ENCODE measurements at places on chromosomes 16 and 17. TPM values are rescaled to one million over a fixed set of nuclear protein-coding genes. Genes with fewer than 3 reads are reported as not detected.

GRCh38 chr17:36880268-36880905 lies 56.9 kb upstream of the LHX1 start:
- no peak for DNase-seq

DNA sequence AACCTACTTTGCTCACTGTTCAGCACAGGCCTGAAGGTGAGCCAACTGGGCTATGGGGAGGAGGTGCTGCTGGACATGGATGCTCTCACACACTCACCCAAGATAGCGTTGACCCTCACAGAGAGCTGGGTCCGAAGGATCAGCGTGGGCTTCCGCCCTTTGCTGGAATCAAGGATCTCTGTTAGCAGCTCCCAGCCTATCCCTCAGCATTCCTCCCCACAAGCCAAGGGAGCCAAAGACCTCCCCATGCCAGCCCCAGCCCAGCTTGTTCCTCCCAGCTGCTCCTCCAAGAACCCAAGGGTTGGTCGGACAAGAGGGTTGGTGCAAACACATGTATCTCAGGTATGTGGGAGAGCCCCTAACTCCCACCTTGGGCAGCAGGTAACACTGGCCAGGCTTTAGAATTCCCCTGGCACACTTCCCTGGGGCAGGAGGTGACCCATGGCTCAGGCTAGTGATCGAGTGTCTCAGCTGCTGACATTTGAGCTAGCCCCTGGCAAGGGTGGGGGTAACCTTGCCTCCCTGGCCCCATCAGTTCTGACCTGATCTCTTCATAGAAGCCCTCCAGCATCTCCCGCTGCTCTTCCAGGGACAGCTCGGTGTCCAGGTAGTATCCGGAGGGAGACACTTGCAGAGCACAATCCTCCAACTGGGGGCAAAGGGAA lies 8.3 kb downstream of the FHOD1 start:
- no peak for DNase-seq

GRCh38 chr16:66605177-66605978 lies 874 bp downstream of the CMTM3 start:
- DNase-seq = no peak

- DNase-seq = no peak
Measured at GRCh38 chr16:23079675-23080301, 69.5 kb downstream of the USP31 start.

- DNase-seq = no peak
Measured at GRCh38 chr17:21210411-21211076, 3.4 kb downstream of the TMEM11 start.

DNA sequence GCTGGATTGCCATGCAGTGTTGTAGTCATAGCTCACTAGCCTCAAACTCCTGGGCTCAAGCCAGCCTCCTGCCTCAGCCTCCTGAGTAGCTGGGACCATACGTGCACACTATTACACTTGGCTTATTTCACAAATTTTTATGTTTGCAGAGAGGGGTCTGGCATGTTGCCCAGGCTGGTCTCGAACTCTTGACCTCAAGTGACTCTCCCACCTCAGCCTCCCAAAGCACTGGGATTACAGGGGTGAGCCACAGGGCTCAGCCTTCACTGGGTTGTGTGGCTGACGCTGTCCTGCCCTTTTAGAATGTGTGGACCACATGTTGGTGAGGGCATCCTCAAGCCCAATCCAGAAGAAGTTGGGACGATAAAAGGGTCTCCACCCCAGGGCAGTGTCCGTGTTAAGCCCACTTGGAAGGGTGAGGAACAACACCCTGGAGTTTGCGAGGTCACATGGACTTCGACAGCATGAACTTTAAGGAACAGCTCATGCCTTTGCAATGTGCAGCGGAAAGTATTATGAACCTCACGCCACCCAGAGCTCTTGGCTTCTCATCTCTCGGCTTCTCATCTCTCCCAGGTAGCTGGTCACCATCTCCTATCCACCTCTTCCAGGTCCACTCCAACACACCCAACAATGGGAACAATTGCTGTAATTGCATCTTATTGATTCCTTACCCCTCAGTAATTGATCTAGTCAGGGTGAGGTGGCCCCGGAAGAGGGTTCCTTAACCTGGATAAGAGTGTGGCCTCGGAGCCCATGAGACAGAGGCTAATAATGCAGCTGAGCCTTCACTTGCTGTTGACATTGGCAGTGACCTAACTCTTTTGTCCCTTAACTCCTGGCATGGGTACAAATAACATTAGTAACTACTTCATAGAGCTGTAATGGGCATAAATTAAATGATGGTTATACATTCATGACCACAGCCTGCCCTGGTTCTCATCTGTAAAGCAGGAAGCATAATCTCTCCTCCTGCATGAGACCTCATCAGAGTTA lies 6.7 kb downstream of the FOXL1 start:
- no peak for DNase-seq

DNA sequence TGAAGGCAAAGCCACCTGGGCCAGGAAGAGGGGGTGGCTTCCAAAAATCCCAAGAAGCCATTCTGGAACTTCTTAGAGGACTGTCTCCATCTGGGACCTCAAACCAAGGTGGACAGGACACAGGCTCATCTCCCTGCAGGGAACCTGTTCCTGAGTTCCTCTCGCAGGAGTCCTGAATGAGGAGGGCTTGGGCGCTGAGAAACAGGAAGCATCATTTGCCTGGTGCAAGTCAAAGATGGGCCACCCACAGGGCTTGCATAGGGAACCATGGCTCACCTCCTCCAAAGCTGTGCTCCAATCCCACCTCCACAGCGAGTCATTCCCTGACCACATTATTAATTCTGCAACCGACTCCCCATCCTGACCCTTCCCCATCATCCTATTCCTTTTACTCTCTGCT lies 55.0 kb upstream of the RPL38 start:
- DNase-seq = no peak

DNA sequence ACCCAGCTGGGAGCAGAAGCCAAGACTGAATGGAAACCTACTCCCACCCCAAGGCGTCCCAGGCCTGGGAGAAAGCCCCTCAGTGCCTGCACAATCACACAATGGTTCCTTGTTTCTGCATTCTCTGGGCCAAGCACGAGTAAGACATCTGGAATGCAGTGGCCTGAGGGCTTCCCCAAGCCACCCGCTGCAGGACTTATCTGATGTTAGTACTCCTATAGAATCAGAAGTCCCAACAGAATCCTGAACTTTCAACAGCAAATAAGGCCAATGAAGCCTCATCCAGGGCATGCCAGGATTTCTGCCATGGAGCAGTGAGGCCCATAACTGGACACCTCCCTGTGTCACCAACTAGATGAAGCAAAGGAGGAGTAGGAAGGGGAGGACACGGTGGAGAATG lies 28.6 kb downstream of the MYO18A start:
- DNase-seq = no peak

Gene ZNF594
- 17.5 TPM for total RNA-seq

GRCh38 chr16:11677451-11677951 lies 9.2 kb downstream of the SNN start:
- DNase-seq = peak; percentile 27

DNA sequence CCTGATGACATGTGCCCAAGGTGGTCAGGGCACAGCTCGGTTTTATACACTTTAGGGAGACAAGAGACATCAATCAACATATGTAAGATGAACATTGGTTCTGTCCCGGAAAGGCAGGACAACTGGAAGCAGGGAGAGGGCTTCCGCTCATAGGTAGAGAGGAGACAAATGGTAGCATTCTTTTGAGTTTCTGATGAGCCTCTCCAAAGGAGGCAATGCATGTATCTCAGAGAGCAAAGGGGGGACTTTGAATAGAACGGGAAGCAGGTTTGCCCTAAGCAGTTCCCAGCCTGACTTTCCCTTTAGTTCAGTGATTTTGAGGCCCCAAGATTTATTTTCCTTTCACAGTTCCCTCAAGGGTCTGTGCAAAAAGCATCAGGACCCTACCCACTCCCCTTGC lies 172.4 kb upstream of the TNRC6C start:
- no peak for DNase-seq

- DNase-seq = no peak
Measured at GRCh38 chr16:65816556-65816955, 549.9 kb upstream of the CDH5 start.

Gene CRYBA1
- not detected for total RNA-seq

- no peak for DNase-seq
Measured at GRCh38 chr17:79220713-79221291, 146.2 kb downstream of the ENGASE start.

Gene ICAM2
- 59.0 TPM for total RNA-seq

DNA sequence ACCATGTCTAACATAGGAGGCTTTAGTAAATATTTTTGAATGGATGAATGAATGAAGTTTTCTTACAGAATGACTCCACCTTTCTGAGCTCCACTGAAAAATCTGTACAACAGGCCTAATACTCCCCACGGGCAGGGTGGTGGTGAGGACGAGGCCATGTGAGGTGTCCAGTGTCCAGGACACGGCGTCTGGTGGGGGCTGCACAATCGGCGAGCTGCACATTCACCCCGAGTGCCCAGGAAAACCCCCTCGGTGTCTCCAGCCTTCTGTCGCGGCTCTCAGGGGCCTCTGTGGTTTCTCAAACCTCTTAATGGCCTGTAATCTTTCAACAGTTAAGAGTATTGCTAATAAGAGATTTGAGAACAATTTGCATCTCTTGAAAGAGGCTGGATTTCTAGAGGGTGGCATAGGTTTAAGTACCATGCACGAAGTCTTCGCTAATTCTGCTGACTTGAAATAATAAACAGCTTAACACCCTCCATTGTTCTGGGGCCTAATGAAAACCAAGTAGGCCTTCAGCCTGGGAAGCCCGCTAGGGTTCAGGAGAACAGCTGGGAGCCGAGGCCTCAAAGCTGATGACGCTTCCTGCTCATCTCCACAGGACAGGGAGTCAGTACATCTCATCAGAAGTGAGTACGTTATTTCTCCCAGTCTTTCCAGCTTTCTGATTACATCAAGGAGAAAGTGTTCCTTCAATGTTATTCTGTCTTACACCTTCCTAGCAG lies 304.6 kb upstream of the FOXF1 start:
- no peak for DNase-seq

GRCh38 chr16:66705790-66706505 lies 9.4 kb upstream of the CMTM4 start:
- DNase-seq = no peak

GRCh38 chr17:29581583-29582253 lies 7.7 kb downstream of the GIT1 start:
- no peak for DNase-seq

Gene CAMKK1
- 4.5 TPM for total RNA-seq

DNA sequence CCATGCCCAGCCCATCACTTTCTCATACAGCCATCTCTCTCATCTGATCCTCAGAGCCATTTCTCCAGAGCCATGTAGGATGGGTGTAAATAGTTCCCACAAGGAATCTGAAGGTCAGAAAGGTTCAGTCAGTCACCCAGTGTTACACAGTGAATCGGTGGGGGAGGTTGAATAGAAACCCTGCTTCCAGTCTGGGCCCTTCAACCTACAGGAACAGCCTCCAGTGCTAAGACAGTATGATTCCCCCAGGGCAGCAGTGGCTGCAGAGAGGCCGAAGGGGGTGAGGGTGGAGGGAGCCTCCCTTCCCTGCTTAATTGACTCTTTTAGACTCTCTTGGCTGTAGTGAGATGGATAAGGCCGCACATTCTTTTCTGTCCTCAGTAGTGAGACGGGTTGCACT lies 3.6 kb downstream of the WNT9B start:
- DNase-seq = no peak

DNA sequence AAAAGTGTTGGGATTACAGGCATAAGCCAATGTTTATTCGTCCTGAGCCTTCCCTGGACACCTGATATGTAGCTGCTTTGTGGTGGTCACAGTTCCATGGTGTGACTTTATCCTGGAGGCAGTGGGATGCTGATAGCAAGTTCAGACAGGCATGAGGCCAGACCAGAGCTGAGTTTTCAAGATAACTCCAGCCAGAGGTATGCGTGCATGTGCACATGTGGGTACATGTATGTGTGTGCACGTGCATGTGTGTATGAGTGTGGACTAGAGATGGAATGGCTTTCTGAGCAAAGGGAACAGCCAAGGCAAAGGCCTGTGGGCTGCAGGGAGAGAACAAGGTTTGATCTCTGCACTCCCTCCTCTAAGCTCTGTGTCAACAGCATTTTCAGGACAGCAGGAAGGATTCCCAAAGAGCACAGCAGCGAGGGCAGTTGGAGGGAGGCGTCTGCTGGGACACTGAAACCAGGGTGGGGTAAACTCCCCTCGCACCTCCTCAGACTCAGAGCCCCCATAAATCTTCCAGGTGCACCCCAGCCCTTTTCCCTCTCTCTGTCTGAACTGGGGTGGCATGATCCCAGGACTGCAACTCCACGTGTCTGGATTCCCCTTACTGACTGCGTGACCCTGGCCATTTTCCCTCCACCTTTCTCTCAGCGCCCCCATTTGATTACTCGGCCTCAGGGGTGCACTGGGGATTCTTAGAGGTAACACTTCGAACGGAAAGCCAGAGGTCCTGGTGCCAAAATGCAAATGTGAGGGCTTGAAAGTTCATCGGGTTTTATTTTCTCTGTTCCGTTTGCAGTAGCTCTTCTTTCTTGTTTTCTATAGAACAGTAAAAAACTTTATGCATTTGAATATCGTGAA lies 15.3 kb downstream of the NLRC5 start:
- DNase-seq = peak; percentile 24

- no peak for DNase-seq
Measured at GRCh38 chr16:23175651-23176050, 6.9 kb upstream of the SCNN1G start.

DNA sequence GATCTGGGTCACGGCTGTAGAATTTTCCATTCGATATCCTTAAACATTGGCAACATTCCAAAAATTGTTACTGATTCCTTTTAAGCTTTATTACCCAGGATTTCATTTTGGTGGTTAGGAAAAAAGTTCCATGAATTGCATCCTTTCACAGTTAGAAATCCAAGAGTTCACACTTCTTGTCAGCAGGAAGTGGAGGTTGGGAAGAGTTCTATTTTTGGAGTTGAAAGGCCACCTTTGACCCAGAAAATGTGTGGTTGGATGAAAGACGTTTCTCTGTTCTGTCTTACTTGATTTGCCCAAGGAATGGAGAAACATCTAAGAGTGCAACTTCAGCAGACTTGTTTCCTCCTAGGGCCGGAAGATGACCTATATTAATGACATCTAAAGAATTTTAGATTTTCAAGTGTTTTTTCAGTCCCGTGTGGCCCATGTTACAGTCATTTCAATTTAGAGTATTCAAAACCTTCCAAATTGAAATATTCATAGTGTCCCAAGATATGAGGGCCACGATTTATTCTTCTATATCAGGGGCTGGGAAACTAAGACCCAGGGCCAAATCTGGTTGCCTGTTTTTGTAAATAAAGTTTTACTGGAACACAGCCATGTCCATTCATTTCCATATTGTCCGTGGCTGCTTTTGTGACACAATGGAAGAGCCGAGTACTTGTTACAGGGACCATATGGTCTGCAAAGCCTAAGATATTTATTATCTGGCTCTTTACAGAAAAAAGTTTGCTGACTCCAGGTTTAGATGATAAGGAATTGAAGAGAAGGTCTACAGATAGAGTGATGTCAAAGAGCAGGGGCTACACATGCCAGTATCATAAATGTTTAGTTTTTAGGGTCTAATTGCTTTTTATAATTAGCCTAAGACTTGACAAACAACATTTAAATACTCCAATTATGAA lies 50.2 kb downstream of the CDK5R1 start:
- DNase-seq = no peak

GRCh38 chr16:72829846-72830775 lies 217.8 kb downstream of the ZFHX3 start:
- no peak for DNase-seq

Gene NHLRC4
- 3.0 TPM for total RNA-seq

Gene PRSS8
- not detected for total RNA-seq
